ENCODE measurements at places on chromosomes 6 and 20.
A peak's percentile ranks its signal among the peaks of the same experiment; 100 is the strongest.

- no peak for DNase-seq
Observed at GRCh38 chr6:125203395-125203794, 49.8 kb downstream of the TPD52L1 start.

DNA sequence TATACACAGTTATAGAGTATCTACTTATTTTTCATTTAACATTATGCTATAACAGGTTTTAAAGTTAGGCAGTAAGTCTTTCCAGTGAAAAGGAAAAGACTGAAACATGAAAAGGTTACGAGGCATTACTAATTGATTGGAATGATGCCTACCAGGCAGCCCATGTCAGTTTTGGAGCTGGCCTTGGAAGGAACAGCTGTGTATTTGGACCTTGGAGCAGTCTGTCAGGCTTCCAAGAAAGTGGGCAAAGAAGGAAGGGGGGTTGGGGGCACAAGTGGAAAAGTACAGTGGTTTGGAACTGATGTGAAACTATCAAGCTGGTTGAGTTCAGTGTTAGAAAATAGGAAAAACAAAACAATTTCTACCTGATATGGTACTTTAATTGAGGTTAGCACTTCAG lies 41.7 kb downstream of the SLC16A10 start:
- no peak for DNase-seq

DNA sequence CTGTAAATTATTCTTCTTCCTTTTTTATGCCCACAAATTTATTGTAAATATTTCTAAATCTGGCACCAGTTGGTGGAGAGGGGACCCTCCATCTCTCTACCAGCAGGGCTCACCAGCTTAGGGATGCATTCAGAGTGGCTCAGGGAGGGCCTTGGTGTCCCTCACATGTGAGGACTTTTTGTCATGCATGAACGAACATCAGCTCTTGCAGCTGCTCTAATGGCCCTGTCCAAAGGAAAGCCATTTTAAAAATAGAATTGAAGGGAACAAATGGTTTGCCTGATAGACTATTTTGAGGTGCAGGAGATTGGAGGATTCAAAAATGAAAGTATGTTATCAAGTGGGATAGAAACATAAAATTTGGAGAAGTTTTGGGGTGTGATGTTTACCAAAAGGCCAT lies 37.5 kb upstream of the KLHL31 start:
- DNase-seq = no peak

DNA sequence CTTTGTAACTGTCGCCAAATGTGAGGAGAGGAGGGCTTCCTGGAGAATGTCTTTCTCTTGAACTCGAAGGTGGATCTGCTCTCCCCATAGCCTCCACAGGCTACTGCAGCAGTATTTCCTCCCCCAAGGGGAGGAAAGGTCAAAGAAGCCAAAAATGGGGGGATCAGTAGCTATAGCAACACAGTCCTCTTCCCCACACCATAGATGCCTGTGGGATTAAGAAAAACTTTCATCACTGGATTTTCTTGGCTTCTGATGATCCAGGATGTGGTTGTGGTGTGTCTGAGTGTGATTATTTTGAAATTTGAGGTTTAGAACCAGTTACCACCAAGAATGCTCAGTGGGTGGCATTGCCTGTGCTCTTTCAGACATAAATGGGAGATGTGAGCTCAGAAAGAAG lies 140.1 kb upstream of the SPACA1 start:
- DNase-seq = no peak

DNA sequence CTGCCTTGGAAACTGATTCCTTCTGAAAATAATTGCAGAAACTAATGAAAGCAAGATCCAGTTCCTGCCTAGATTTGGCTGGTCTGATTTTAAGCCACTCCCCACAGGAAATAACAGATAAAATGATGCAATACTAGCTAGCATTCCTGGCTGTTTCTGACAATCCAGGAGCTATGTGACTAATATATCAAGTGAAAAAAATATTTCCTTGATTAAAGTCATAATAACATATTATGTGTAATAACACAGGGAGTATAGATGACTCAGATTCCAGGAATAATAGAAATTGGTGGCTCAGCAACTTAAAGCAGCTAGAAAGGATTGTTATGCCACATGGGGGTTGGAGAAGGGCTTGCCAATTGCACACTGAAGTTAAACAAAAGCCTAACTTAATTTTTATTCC lies 182.7 kb upstream of the SALL4 start:
- DNase-seq = peak; percentile 67

GRCh38 chr20:61734733-61735502 lies 330.8 kb downstream of the TAF4 start:
- DNase-seq = no peak

GRCh38 chr20:24368253-24368652 lies 101.2 kb upstream of the SYNDIG1 start:
- DNase-seq = no peak

DNA sequence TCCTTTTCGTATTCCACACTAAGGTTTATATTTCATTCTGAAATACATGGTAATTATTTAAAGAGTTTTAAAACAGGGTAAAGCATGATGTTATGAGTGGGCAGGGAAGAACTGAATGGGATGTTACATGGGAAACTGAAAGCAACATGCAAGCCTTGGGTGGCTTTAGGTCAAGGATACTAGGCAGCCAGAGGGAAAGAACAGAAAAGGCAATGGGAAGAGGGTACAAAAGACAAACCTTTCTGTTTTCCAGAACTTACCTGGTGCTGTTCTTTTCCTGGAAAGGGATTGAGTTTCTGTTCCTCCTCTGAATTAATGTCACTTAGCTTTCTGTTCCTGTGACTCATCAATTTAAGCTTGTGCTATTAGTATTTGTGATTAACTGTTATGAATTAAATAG lies 71.2 kb upstream of the SMIM8 start:
- DNase-seq = no peak

GRCh38 chr6:45658958-45659357 lies 281.2 kb upstream of the SUPT3H start:
- no peak for DNase-seq

- no peak for DNase-seq
Observed at GRCh38 chr20:38905375-38905774, 20.8 kb upstream of the FAM83D start.

GRCh38 chr20:47677635-47678453 lies 107.4 kb downstream of the SULF2 start:
- DNase-seq = no peak

GRCh38 chr6:106546691-106547414 lies 82.4 kb downstream of the RTN4IP1 start:
- no peak for DNase-seq

DNA sequence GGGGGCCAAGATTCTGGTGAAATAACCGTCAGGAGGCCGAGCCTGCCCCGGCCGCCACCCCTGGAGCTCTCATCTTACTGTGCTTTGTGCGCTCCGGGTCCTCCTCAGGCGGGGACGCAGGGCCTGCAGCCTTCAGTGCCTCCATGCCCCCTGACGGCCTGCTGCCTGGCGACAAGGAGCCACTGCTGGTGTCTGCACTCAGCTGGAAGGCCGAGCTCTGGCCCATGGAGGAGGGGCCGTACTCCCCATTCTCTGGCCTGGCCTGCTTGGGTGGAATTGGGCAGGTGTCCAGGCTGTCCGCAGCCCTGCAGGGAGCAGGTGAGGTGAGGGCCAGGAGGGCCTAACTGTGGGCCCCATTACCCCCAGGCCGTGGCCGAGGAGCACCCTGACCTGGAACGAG lies 5.3 kb downstream of the ZNF512B start:
- no peak for DNase-seq

DNA sequence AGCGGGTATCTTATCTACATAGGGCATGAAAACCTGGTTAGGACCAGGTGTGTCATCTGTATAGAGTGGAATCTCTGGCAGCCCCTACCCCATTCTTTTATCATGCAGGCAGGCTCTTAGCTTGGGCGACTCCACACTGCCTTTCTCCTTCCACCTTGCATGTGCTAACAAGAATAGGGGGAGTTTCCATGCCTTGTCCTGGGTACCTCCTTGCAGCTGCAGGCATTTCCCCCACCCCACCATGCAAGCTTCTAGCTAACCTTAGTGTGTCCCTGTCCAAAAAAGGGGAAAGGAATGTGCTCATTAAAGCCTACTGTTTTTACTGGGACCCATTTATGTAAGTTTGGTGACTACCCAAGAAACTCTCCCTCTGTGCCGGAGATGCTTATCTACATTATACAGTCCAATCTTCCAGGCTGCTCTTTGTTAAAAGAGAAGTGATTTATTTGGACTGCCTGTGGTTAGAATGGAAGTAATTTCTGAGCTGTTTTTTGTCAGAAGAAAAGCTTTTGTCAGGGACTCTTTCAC lies 10.5 kb upstream of the CEP43 start:
- DNase-seq = no peak

GRCh38 chr6:158667360-158667981 lies 17.6 kb downstream of the SYTL3 start:
- DNase-seq = no peak

DNA sequence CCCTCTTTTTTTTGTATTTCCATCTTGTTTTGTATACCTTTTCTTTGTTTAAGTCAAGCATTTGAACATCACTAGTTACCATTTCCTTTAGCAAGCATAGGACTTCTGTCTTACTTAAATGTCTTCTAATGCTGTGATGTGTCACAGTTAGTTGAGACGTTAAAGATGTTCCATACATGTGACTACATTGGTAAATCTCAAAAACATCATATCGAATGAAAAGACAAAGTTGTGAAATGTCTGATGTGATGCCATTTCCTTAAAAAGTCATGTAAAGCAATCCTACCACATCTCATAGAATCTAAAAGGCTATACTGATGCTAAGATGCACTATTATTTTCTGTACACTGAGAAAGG lies 26.8 kb downstream of the SLC16A10 start:
- DNase-seq = no peak

- DNase-seq = no peak
Observed at GRCh38 chr20:33835615-33836172, 24.5 kb downstream of the CHMP4B start.

GRCh38 chr20:7710440-7710839 lies 229.8 kb downstream of the HAO1 start:
- no peak for DNase-seq

GRCh38 chr6:121879149-121879548 lies 443.7 kb downstream of the GJA1 start:
- peak; percentile 72 for DNase-seq

DNA sequence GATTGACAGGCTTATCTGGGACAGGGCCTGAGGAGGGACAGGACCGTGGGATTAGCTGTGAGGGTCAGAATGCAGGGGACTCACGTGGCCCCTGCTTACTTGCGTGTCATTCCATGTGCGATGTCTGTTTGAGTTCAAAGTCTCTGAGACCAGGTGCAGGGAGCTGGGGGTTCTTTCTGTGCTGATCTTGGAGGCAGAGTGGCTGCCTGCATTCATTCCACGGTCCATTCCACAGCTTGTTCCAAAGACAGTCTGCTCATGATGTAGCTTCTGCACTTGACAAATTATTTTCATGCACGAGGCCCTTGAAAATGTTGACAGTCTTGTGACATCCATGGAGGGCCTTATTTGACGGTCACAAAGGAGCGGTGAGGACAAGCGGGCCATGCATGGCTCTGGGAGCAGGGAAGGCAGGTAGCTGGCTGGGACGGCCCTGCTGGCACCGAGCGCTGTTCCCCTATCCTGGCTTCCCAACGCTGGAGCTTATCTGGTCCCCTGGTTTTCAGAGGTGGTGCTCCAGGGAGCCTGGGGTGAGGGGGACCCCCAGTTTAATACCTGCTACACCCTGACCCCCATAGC lies 156.3 kb upstream of the RNF24 start:
- no peak for DNase-seq

- DNase-seq = no peak
Observed at GRCh38 chr6:43275801-43276576, 22.1 kb upstream of the SLC22A7 start.

DNA sequence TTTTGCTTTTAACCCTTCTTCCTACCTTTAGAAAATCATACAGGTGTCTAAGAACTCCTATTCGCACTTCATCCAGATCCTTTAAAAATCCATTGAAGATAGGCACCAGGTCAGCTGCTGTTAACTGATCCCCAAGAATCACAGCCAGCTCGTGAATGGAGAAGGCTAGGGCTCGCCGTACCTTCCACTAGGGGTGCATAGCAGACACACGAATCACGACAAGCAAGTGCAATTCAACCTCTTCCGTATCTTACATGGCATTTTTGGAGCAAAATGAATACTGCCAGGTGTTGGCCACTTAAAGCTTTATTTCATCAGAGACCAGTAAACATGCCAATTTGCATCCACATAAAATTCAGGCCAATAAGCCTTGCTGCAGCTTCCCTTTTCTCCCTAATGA lies 10.8 kb upstream of the ANKRD60 start:
- DNase-seq = no peak

DNA sequence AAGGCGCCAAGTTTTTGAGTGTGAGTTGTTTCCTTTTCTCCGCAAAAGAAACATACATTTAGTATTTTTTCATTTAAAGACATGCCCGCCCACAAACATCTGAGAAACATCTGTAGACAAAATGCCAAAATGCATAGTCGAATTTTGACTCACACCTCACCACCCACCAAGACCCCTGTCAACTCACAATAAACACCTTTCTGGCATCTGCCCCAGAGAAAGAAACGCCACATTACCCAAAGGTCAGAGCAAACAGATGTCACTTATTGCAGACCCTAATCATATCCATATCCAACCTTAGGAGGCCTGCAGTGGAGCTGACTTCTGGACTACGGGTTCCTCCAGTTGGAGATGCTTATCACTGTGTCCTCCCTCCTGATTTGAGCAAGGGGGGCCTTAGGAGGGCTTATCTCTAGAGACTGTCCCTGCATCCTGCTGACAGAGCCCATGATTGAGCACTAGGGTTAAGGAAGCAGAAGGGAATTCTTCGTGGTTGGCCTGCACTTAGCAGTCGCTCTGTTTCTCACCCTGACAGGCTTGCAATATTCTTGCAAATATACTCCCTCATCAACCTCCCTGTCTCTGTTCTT lies 90.5 kb upstream of the TBX18 start:
- DNase-seq = no peak

GRCh38 chr6:135251498-135252441 lies 70.7 kb downstream of the MYB start:
- no peak for DNase-seq

DNA sequence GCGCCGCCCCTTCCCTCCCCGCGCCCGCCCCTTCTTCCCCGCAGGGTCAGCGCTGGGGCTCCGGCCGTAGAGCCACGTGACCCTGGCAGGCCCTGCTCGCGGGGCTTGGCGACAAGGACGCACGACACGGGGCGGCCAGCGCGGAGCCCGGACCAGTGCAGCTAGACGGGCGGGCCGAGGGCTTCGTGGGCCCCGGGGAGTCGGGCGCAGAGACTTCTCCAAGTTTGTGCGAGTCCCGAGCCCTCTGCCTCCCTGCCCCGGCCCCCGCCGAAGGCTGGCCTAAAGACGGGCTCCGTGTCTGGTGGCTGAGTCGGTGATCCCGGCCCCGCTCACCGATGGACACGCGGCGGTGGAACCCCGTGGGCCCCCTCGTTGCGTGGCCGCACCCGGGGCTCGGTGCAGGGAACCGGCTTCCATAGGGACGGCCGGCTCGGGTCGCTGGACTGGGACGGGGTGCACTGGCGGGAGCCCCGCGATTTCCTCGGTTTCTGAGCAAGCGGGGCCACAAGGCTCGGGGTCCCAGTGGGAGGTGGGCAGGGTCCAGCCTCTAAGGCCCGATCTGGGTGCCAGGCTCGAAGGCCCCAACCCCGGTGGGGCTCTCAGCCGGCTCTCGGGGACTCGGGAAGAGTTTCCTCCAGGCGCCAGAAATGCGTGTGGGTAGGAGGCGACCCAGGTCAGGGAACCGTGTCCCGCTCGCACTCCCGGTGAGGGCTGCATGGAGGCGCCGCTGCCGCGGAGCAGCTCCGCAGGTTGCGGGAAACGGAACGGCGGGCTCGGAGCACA lies 452 bp upstream of the GATA5 start:
- DNase-seq = no peak
